IMR-90 (cell line): ENCODE measurements at places on chromosomes 2 and 18. TPM values are rescaled to one million over a fixed set of nuclear protein-coding genes. Genes with fewer than 3 reads are reported as not detected.

Gene ANKRD62
- total RNA-seq, result not detected in 2 replicates

Gene BOLL
- not detected in 2 replicates for total RNA-seq

Gene SLC5A7
- total RNA-seq, result not detected in 2 replicates

Gene TMEM169
- 0.54 and 0.83 TPM in 2 replicates for total RNA-seq

Gene INPP5D
- under 0.01 and 0.18 TPM in 2 replicates for total RNA-seq

Gene CFAP53
- total RNA-seq, result under 0.01 TPM in 2 replicates

Gene G6PC2
- not detected in 2 replicates for total RNA-seq

Gene RNF125
- under 0.01 TPM in 2 replicates for total RNA-seq

Gene ZNF512
- 32.2 and 56.5 TPM in 2 replicates for total RNA-seq

Gene TRIP12
- 209 and 315 TPM in 2 replicates for total RNA-seq
